ENCODE measurements at places on chromosomes 5 and 9. TPM values are rescaled to one million over a fixed set of nuclear protein-coding genes. Genes with fewer than 3 reads are reported as not detected.

DNA sequence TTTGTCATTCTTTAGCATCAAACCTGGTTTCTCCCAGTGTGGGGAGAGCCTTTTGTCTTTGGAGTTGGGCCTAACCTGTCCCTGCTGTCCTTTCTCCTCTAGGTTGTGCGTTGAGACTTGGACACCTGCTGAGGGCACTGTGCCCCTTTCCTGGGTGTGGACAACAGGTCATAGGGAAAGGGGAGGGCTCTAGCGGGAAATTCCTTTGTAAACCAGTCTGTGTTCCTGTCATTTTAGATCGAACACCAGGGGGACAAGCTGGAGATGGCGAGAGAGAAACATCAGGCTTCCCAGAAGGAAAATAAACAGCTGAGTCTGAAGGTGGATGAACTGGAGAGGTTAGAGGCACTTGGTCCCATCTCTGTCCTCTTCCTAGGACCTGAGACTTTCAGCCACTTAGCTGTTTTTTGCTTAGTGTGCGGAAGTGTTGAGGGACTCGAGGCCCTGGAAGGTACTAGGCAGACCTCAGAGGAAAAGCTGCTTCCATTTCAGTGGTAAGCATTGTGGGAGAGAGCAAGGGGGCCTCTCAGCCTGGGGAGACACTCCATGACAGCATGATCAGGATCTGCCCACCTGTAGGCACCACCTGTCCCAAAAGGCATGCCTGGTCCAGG is 8.6 kb upstream of the GLE1 start:
- no peak for DNase-seq

DNA sequence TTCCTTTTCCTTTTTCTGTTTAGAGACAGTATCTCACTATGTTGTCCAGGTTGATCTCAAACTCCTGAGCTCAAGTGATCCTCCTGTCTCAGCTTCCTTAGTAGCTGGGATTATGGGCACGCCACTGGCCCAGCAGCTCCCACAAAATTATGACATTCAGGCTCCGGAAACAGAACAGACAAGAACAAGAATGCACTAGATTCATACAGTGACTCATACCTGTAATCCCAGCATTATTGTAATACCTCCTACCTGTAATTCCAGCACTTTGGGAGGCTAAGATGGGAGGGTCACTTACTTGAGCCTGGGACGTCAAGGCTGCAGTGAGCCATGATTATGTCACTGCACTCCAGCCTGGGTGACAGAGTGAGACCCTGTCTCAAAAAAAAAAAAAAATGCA is 26.7 kb upstream of the B4GALT1 start:
- no peak for DNase-seq

The CCL21 gene
- total RNA-seq, result not detected

The IL33 gene
- total RNA-seq, result not detected

- DNase-seq, result peak; percentile 66
Observed at GRCh38 chr5:129963359-129963758, 59.1 kb downstream of the CHSY3 start.

DNA sequence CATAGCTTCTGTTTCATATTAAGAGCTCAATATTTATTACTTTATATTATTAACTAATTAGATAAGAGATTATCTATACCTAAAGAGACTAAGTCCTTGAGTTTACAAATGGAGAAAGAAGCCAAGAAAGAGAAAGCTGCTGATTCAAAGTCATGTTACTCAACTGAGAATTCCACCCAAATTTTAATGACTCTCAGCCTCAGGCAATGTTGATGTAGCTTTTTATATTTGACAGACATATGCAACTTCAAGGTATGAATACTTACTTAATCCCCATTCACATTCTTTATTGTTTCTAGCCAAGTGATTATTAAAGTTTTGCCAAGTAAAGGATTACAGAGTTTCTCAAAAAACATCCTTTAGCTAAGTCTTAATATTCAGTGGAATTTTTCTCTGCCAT is 527.5 kb upstream of the NMUR2 start:
- no peak for DNase-seq

The SH3TC2 gene
- total RNA-seq, result 7.9 TPM

- peak; percentile 41 for DNase-seq
Observed at GRCh38 chr5:53067641-53068040, 41.9 kb downstream of the MOCS2 start.
